Foreskin fibroblast (primary cell): ENCODE measurements at places on chromosomes 4 and X.

DNA sequence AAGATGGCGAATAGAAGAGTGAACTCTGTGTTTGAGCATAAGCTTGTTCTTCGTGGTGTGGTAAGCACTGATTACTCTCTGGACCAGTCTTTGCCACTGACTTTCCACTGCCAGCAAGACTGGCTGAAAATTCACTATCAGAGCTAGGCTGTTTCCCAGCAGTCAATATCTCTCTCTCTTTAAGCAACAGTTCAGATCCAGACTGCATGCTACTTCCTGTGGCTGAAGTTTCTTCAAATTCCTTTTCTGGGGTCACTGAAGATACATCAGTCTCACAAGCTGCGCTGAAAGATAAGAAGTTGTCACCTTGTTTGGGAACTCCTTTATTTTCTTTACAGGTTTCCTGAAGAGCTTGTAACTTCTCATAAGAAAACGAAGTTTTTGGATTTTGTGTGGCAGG is 54.0 kb upstream of the FAM120C start:
- DNase-seq, result no peak

DNA sequence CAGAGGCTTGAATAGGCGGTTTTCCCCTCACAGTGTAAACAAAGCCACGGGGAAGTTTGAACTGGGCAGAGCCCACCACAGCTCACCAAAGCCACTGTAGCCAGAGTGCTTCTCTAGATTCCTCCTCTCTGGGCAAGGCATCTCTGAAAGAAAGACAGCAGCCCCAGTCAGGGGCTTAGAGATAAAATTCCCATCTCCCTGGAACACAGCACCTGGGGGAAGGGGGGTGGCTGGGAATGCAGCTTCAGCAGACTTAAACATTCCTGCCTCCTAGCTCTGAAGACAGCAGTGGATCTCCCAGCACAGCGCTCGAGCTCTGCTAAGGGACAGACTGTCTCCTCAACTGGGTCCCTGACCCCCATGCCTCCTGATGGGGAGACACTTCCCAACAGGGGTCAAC is 44.0 kb upstream of the USP38 start:
- no peak for DNase-seq

- no peak for DNase-seq
Measured at GRCh38 chr4:183855323-183856190, 49.5 kb upstream of the STOX2 start.

DNA sequence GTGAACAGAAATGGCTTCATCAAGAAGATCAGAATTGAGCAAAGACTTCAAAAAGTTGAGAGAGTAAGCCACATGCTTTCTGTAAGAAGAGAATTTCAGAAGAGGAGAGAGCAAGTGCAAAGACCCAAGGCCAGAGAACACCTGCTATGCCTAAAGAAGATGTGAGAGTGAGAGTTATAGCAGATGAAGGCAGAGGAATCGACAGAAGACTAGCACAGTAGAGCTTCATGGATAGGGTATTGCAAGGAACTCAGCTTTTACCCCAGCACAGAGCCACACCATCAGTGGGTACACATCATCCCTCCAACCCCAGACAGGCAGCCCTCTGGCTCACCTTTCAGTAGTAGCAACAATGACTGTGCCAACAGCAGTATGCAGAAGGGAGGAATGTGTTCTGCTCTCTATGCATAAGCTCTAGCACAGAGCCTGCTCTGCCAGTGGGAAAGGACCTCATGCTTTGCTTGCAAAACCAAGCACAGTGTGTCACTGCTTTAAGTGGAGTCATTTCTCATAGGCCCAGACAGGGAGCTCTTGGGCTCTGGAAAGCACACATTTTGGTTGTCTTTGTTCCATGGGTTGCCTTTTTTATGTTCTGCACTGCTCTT is 318.6 kb downstream of the NAF1 start:
- DNase-seq, result no peak
